ENCODE measurements at places on chromosomes 7 and 10.

GRCh38 chr7:140349144-140349771 is 49.1 kb downstream of the SLC37A3 start:
- peak; percentile 14 for DNase-seq

- DNase-seq: no peak
Measured at GRCh38 chr10:117536866-117537435, 5.6 kb upstream of the EMX2 start.

- DNase-seq: peak; percentile 56
Measured at GRCh38 chr10:132654708-132655661, 117.4 kb downstream of the INPP5A start.

DNA sequence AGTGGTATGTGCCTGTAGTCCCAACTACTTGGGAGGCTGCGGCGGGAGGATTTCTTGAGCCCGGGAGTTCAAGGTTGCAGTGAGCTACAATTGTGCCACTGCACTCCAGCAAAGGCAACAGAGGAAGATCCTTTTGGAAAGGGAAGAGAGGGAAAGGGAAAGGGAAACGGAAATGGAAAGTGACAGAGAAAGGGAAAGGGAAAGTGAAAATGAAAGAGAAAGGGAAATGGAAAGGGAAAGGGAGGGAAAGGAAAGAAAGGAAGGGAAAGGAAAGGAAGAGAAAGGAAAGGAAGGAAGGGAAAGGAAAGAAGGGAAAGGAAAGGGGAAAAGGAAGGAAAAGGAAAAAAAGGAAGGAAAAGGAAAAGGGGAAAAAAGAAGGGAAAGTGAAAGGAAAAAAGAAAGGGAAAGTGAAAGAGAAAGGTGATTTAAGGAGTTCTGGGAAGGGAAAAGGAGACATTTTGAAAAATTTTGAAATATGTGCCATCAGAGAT is 2.3 kb upstream of the ZC3HAV1 start:
- peak; percentile 25 for DNase-seq
